Stimulated activated CD8-positive, alpha-beta memory T cell treated with anti-CD3 and anti-CD28 coated beads, Interleukin-4, amount 100 ng/mL, for 4 hours (primary cell): ENCODE measurements at places on chromosomes 13 and 19.

GRCh38 chr13:66926851-66927524 is 303.1 kb downstream of the PCDH9 start:
- DNase-seq, result no peak

DNA sequence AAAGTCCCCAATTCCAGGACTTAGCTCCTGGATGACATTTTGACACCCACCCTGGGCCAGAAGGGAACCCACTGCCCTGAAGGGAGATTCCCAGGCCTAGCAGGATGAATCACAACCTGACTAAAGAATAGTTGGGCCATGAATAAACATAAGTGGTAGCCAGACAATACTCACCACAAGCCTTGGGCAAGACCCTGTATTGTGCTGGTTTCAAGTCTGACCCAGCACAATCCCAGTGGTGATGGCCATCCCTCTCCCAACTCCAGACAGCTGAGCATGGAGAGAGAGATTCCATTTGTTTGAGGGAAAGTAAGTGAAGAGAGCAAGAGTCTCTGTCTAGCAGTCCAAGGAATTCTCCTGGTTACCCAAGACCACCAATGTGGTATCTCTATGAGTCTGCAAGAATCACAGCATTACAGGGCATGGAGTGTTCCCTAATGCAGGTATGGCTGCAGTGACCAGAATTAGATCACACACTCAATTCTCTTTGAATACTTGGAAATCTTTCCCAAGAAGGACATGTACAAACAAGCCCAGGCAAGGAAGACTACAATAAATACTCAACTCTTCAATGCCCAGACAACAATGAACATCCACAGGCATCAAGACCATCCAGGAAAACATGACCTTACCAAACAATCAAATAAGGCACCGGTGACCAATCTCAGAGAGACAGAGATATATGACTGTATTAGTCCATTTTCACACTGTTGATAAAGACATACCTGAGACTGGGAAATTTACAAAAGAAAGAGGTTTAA is 158.0 kb downstream of the VWA8 start:
- no peak for DNase-seq

- DNase-seq, result no peak
These were observed at the start of gene BCAM for GRCh38 chr19:44808463-44809371. TSS of gene BCAM (plus strand) at chr19:44809103. CDS start at chr19:44809125, 22 bp downstream.

GRCh38 chr13:98366443-98366842 is 189.4 kb upstream of the RNF113B start:
- no peak for DNase-seq

DNA sequence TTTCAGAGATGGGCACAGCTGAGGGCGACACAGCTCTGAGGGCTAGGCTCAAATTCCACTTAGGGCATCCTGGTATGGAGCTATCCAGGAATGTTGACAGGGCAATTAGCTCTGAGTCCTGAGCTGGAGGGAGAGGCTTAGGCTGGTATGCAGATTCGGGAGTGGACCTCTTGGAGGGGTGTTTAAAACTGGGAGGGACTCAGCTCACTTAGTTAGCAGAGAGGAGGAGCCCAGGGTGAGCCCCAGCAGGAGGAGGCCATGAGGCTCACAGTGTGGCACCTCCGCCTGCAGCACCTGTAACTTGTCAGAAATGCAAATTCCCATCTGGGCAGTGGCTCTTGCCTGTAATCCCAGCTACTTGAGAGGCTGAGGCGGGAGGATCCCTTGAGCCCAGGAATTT is 10.2 kb upstream of the NOP53 start:
- DNase-seq, result no peak

DNA sequence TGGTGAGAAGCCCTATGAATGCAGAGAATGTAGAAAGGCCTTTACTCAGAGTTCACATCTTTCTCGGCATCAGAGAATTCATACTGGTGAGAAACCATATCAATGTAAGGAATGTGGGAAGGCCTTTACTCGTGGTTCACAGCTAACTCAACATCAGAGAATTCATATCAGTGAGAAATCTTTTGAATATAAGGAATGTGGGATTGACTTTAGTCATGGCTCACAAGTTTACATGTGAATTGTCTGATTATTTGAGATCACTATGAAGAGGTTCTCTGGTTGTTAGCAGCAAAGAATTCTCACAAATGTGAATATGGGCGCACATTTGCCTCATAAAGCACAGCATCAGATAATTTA is 43.7 kb downstream of the ZNF585A start:
- no peak for DNase-seq

DNA sequence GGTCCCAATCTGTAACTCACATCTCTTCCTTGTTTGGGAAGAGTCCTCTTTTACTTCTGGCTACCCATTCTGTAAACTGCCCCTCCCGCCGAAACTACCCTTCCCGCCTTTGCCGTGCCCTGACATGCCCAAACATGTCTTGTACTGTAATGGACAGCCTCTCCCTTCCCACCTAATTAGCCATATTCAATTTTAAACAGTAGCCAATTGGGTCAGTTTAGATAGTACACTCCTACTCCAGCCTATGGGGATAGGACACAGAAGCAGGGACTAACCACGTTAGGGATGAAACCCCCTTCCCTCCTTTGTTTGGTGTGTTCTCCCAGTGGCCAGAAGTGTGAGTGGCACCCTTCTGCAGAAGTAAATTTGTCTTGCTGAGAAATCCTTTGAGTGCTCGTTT is 34.2 kb downstream of the SACS start:
- no peak for DNase-seq

GRCh38 chr19:14089412-14089661 is 1.2 kb downstream of the SAMD1 start:
- DNase-seq, result no peak

DNA sequence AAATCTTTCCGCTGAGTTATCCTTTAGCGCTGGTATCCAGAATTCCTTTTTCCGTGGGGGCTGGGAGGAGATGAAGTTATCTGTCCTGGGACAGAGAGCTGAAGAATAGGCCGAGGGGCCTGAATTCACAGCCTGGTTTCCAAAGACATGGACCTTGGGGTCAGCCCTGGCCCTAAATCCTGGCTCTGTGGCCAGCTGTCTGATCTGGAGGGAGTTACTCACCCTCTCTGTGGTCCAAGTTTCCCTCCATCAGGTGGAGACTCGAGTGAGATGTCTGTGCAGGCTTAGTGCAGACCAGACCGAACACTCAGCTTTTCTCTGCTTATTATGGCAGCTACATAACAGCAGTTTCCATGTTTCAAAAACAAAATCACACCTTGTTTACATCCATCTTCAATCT is 59.6 kb downstream of the CDADC1 start:
- DNase-seq, result no peak

DNA sequence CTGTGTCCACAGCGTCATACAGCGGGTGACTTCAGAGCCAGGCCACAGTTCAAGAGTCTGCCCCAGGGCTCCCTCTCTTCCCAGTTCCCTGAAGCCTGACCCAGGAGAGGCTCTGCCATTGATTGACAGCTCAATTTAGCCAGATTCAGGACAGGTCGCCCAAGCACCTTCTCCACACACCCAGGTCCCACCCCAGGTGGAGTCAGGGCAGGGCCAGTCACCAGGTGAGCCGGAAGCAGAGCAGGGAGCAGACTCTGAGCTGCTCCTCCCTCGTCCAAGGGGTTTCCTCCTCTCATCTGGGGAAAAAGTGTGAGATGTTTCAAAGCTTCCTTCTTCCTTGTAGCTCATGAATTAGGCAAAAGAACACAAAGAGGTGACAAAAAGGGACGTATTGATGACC is 5.6 kb downstream of the CEACAM7 start:
- DNase-seq, result no peak

- DNase-seq, result no peak
These were observed 58.7 kb downstream of the IER2 start for GRCh38 chr19:13208672-13209483.

DNA sequence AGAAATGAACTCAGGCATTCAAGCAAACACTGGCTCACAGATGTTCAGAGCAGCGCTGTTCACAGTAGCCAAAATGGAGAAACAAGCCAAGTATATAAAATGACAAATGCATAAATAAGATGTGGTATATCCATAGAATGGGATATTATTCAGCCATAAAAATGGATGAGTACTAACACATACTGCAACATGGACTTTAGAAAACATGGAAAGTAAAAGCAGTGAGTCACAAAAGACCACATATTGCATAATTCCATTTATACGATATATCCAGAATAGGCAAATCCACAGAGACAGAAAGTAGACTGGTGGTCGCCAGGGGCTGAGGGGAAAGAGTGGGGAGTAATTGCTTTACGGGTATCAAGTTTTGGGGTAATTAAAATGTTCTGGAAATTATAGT is 6.6 kb downstream of the ZNF837 start:
- DNase-seq, result no peak

- DNase-seq, result no peak
These were observed 647.1 kb downstream of the DACH1 start for GRCh38 chr13:71219698-71220415.

DNA sequence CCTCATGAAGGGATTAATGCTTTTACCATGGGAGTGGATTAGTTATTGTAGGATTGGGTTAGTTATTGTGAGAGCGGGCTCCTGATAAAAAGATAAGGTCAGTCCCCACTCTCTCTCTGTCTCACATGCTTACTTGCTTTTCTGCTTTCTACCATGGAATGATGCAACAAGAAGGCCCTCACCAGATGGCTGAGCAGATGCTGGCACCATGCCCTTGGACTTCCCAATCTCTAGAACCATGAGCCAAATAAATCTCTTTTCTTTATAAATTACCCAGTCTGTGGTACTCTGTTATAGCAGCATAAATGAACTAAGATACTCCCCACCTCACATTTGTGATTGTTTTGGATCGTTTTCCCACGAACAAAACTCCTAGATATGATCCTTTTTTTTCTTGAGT is 353.8 kb downstream of the DNAJC15 start:
- DNase-seq, result no peak

DNA sequence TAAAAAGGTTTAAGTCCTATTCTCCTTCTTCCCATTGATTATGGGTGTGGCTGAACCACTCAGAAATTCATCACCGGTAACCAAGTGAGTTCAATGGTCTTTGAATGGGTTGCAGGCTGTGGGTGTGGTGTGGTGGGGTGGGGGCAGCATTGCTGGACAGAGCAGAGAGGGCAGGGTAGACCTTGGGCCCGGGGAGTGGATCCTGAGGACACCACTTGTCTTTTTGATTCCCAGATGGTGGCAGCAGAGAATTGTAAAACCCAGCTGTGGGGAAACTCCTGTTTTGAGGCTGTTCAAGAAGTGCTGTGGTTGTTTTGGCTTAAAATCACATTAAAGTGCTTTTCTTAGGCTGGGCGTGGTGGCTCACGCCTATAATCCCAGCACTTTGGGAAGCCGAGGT is 45.8 kb upstream of the RGCC start:
- DNase-seq, result no peak

GRCh38 chr13:25701304-25701703 is 329.5 kb downstream of the ATP8A2 start:
- no peak for DNase-seq

GRCh38 chr13:89704040-89704439 is 1643.4 kb upstream of the MIR17HG start:
- no peak for DNase-seq

- no peak for DNase-seq
These were observed 2.5 kb downstream of the LIG4 start for GRCh38 chr13:108212886-108213285.

DNA sequence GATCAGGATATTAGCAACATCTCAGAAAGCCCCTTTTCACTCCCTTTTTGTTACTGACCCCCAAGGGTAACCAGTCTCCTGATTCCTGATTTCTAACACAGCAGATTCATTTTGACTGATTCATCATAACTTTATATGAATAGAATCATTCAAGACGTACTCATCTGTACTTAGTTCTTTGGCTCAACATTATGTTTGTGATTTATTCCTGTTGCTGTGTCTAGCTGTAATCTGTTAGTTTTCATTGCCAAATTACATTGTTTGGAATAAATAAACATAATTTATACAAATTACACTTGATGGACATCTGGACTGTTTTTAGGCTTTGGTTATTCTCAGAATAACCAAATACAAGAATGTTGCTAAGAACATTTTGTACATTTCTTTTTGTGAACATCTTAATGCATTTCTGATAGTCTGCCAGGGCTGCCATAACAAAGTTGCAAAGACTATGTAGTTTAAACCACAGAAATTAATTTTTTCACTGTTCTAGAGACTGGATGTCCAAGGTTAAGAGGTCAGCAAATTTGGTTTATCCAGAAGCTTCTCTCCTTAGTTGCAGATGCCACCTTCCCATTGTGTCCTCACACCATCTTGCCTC is 62.8 kb upstream of the EDNRB start:
- no peak for DNase-seq

DNA sequence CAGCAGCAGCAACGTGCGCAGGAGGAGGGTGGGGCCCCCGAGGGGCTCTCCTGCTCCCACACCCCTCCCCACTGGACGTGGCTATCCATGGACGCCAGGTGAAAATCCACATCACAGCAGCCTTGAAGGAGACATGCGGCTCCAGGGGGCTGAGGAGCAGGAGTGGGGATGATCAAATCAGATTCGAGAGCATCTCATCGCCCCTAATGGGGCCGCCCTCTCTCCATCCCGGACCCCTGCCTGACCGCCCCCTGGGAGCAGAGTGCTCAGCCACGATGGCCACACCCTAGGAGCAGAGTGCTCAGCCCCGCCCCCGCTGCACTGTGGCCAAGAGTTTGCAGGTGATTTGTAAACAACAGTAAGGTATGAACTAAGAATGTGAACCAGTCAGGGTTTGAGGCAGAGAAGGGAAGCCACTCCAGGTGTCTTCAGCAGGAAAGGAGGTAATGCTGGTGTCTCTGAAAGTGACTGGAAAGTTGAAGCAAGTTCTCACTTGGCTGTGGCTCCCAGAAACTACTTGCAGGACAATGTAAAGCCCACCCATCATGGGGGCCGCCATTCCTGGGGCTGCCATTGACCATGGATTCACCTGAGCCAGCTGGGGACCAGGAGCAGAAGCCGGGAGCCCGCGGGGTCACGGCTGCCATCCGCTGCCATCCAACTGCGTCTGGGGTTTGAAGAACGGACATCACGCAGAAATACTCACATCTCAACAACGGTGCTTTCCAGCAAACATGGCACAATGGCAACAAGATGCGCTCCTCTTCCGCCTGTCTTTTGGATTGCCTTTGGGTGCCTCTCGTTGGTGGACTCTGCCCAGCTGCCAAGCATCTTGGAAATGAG is 71.8 kb downstream of the SPACA7 start:
- DNase-seq, result no peak

GRCh38 chr13:50419896-50420295 is 404.7 kb downstream of the KCNRG start:
- no peak for DNase-seq

GRCh38 chr13:73419186-73419585 is 360.4 kb downstream of the KLF5 start:
- DNase-seq, result no peak

- no peak for DNase-seq
These were observed 16.3 kb downstream of the DOCK9 start for GRCh38 chr13:98961503-98962105.

DNA sequence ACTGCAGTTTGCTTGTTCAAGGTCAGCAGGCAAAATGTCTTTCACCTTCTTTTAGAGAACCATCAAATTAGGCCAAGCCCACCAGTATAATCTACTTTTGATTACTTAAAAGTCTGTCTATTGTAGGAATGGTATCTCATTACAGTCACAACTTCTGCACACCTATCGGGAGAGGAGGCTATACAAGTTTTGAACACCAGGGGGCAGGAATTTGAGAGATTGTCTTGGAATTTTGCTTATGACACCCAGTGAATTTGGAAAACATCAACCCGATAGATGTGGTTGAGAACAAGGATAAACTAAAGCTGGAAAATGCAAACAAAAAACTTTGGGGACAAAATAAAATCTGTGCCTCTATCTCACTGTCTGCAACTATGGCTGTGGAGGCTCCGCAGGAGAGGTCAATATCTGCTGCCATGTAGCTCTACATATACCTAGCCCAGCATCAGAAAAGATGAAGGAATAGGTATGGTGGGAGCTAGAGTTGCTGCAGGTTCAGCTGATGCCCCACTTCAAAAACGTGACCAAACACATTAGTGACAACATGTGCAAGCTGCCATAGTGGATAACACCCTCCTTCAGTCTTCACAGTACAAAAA is 1299.2 kb upstream of the SPRY2 start:
- no peak for DNase-seq
